ENCODE measurements at places on chromosomes 12 and 14.

GRCh38 chr14:81305743-81306142 lies 85.0 kb upstream of the GTF2A1 start:
- no peak for DNase-seq

DNA sequence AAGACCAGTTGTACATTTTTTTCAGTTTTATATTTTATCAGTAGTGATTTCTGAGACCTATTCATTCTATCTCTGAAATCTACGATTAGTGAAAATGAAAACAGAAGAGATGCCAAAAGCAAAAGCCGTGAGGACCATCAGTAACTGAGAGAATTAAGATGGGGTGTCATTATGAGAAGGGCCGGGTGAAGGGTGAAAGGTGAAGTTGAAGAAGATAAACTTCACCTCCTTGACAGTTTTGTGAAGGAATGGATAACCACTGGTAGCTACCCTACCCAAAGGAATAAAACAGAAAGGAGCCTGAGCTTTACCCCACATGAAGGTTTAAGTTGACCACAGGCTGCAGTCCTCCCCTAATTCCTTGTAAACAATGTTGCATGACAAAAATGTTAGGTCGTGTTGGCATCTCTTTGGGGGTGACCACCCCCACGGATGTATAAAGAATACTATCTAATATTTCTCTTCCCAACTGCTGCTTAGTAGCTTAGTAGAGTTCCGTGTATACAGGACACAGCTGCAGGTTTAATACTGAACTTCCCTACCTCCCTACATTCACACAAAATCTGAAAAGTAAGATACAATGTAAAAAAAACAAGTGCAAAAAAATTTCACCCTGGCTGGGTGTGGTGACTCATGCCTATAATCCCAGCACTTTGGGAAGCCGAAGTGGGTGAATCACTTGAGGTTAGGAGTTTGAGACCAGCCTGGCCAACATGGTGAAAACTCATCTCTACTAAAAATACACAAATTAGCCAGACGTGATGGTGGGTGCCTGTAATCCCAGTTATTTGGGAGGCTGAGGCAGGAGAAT lies 23.9 kb downstream of the GPR19 start:
- DNase-seq: no peak

GRCh38 chr12:75711271-75711670 lies 199.9 kb upstream of the KRR1 start:
- DNase-seq: no peak

- peak; percentile 49 for DNase-seq
Observed at GRCh38 chr14:69354383-69355153, 43.5 kb downstream of the ERH start.

DNA sequence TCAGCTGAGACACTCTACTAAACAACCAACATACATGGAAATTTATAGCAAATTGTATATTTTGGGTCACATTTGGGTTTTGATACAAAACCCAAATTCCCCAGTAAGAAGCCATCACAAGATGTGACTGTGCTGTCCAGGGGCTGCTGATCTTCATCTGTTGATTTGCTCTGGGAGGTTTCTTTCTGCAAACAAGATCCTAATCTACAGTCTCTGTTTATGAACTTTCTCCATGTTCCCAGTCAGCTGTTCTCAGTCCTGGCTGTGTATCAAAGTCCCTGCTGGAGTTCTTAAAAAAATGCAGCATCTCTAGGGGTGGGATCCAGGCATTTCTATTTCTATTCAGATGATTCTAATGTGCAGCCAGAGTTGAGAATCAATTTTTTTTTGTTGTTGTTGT lies 85.1 kb downstream of the ATP23 start:
- no peak for DNase-seq

DNA sequence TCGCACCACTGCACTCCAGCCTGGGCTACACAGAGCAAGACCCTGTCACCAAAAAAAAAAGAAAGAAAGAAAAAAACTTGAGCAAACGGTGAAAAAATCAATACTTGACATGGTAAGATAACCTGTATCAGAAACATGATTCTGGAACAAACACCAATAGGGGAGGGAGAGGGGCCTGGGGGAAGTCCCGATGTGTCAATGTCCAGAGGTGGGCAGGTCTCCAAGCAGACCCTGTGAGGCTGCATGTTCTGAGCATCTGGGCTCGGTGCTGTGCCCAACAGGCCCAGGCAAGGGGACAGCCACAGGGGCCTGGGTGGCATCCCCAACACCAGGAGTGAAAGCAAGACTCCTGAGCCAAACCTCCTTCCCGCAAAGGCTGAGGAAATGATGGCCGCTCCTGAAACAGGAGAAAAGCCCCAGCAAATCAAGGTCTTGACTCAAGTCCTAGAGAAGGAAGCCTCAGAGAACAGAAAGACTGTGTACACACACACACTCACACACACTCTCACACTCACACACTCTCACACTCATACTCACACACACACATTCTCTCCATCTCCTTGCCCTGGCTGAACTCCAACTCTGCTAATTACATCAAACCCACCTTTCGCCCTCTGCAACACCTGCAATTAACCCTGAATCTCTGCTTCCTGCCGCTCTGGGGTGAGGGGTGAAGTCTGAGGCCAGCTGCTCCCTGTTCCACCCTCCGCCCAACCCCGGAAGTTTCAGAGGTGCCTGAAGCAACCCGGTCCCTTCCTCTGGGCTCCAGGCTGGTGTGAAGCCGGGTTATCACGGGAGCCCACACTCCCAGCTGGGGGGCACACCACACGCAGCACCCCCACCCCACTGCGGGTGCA lies 20.4 kb downstream of the CCDC88C start:
- no peak for DNase-seq

DNA sequence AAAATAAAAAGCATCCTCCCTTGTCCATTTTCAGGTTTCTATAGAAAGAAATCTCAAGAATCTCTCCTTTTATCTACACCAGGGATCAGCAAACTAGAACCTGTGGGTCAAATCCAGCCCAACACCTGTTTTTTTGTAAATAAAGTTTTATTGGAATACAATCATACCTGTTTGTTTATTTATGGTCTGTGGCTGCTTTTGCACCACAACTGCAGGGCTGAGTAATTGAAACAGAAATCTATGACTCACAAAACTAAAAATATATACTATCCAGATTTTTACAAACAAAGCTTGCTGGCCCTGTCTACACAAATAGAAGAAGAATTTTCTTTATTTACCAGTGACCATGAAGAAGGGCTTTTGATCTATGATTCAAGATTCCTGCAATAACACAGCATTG lies 95.1 kb upstream of the COCH start:
- DNase-seq: no peak

DNA sequence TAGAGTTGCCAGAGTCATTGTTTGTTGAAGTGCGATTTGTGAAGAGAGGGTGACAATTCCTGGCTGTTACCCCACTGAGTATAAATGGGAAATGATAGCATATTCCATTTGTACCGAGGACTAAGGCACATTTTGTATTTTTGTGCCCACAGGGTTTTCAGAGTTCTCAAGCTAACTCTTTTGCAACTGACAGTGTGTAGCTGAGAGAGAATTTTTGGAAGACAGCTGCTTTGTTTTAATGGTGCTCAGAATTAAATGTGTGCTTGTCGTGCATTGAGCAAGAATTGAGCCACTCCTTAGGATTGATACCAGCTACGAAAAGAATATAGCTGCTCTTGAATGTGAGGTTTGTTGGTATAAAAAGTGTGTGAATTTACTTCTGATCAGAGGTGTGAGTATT lies 21.7 kb downstream of the ANKRD13A start:
- no peak for DNase-seq

DNA sequence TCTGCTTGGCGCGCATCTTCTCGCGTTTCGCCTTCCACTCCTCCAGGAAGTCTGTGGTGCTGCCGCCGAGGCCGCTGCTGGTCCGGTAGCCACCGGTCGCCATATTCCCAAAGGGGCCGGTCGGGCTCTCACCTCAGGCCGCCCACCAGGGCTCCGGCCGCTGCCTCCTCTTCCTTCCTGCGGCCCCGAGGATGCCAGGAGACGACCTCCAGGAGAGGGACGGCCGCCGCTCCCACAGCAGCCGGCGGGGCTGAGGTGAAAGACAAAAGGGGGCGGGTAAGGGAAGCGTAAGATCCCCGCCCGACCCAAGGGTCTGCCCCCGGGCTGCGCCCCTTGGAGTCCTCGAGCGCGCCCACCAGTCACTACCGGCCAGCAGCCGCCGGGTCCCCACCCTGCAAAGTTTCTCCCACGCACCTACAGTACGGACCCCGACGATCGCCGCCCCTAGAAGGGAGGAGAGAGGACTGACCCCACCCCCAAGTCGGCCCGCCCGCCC lies 574 bp downstream of the PAWR start:
- DNase-seq: no peak

DNA sequence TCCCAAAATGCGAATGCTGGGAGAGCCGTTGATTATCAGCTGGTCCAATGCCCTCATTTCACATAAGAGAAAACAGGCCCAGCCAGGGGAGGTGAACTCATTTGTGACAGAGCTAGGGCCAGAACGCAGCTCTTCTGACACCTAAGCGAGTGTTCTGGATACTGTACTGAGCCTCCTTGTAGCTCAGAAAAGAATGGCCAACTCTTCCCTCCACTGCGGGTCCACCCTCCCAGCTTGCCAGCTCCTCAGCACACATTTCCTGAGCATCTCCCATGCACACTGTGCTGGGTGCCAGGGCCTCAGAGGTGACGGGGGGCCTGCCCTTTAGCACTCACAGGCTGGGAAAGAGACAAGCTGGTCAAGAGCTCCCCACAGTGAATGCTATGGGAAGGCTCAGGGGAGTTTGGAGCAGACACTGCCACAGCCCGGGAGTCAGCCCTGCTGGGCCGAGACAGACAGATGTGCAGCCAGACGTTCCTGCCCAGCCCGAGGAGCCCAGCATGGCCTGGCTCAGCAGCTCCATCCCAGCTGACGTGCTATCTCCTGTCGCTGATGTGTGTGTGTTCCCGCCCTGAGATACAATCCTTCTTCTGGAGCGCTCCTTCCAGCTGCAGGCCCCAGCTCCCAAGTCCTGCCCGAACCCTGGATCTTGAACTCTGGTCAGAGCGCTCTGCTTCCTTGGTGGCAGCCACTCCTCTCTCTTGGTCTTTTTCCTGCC lies 3.5 kb downstream of the CMTM5 start:
- DNase-seq: peak; percentile 24

- DNase-seq: no peak
Observed at GRCh38 chr14:23089498-23090253, 5.3 kb downstream of the ACIN1 start.

DNA sequence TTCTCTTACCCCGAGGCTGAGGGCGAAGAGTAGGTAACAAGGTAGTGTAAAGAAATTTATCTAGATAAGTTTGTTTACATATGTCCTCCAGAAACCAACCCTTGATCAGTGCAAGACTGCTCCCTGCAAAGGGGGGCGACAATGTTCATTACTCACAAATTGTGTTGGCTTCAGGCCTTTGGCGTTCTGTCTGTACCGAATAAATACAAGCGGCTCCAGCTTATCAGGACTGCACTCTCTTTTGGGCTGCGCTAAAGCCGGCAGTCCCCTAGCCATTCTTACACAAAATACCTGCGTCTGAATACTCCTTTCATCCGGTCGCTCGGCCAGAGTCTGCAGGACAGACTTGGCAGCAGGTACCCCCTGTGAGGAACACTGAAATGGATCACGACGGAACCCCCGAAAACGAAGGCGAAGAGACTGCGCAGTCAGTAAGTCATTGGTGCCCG lies 116.4 kb downstream of the PPHLN1 start:
- DNase-seq: no peak

- DNase-seq: no peak
Observed at GRCh38 chr12:24880732-24881131, 68.2 kb downstream of the BCAT1 start.

GRCh38 chr12:23424685-23425084 lies 524.8 kb downstream of the SOX5 start:
- no peak for DNase-seq

DNA sequence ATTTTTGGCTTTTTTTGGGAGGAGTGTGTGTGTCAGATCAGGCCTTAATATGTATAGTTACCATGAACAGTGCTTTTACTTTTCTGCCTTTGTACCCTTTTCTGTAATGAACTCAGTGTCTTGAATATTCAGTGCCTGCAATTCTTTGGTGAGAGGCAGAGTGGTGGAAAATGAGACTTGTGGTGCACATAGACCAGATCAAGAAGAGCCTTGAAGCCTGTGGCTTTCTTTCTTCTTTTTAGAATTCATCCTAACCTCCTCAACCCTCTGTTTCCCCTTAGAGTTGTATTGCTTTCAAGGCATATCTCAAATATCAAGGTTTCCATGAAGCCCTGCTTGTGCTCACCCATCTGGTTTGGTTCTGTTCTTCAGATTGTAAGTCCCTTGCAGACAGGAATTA lies 2.6 kb downstream of the YLPM1 start:
- DNase-seq: no peak

DNA sequence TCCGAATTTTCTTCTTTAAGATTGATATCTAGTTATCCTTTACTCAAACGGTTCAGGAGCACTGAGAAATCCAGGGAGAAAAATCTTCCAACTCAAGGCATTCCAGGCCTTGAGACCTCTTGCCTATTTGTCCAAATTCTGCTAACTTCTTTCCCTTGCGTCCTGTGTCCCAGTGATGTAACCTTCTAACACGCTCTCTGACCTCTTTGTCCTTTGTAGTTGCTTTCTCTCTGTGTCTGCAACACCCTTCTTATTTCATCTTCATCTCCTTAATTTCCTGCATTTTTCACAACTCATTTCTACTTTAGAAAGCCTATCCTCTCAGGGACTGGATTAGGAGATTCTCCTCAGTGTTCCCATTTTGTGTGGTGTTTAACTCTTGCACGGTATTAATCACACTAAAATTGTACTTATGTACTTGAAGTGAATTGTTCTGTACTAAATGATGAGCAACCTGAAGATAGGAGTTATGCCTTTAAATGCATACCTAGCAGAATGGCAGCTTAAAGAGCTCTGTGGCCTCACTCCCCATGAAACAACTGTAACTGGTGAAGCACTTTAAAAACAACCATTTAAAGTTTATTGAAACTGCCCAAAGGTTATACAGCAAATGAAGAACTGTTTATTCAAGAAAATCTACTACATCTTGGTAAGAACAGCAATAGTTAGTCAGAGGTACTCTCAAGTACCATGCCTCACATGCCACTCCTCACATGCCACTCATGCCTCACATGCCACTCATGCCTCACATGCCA lies 7.4 kb upstream of the SNAPC1 start:
- DNase-seq: no peak

DNA sequence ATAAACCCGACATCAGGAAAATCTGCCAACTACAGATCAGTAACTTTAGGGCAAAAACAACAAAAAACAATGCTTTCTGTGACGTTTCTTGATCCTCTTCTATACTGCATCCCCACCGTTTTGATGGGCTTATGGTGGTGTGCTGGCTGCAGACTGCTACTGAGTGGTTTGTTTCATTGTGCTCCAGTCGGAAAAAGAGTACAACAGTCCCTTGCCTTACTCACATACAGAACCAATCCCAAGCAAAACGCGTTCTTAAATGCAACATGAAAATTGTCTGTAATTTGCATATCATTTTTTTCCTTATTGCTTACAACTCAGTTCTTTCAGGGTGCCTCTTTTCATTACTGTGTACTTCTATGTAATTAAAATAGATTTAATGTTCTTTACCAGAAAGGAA lies 2.3 kb downstream of the ETV6 start:
- no peak for DNase-seq

GRCh38 chr12:107080299-107080698 lies 13.1 kb downstream of the CRY1 start:
- DNase-seq: no peak

Data from dorsolateral prefrontal cortex (tissue), 122 donors.